Activated CD4-positive, CD25-positive, alpha-beta regulatory T cell (primary cell): ENCODE measurements at places on chromosomes 16 and 17.
A peak's percentile ranks its signal among the peaks of the same experiment; 100 is the strongest.

- no peak for DNase-seq
These were observed 49.0 kb upstream of the CHMP6 start for GRCh38 chr17:80942423-80943345.

- no peak for DNase-seq
These were observed 48.4 kb downstream of the SEC14L1 start for GRCh38 chr17:77189148-77189547.

- DNase-seq: no peak
These were observed 321.1 kb downstream of the HS3ST3B1 start for GRCh38 chr17:14621826-14622614.

DNA sequence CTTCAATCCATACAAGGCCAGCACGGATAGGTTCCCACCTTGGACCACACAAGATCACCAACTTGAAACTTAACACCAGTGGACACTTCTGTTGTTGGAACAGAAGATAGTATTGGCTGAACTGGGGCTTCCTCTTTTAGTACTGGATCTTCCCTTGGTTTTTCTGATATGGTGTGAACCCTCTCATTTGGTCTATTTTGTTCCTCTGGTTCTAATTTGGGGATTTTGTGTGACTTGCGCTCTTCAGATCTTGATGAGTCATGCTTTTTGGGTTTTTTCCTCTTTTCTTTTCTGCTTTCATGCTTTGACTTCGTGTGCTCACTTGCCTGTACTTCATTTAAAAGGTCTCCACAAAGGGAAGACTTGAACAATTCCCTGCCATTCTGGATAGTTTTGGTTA lies 39.0 kb downstream of the SOST start:
- DNase-seq: no peak

DNA sequence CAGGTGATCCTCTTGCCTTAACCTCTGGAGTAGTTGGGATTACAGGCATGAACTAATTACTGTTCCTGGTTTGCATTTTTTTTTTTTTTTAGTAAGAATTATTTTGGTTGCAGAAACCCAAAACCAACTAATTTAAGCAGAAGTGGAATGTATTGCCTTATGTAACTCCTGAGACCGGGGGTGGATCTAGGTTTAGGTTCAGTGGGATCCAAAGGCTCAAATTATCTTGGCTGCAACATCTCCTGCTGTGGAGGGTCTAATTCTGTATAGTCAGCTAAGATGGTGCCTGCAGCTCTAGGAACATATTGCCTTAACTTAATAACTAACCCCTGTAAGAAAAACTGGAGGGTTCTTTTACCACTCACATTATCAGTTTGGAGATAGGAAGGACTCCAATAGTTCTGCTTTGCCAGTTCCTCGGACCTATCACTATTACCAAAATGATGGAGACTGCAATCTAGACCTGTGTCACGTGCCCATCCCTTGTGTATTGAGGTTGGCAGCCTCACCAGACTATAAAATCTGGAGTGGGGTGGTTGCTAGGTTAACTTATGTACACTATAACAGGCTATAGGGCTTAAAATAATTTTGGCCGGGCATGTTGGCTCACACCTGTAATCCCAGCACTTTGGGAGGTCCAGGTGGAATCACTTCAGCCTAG lies 8.5 kb downstream of the SNTB2 start:
- no peak for DNase-seq

- DNase-seq: no peak
These were observed 83.3 kb downstream of the GSG1L start for GRCh38 chr16:27980076-27980775.

- no peak for DNase-seq
These were observed 355.2 kb downstream of the HAPSTR1 start for GRCh38 chr16:9446471-9447194.

- peak; percentile 58 for DNase-seq
These were observed 135.8 kb downstream of the WWOX start for GRCh38 chr16:78235168-78235800.

DNA sequence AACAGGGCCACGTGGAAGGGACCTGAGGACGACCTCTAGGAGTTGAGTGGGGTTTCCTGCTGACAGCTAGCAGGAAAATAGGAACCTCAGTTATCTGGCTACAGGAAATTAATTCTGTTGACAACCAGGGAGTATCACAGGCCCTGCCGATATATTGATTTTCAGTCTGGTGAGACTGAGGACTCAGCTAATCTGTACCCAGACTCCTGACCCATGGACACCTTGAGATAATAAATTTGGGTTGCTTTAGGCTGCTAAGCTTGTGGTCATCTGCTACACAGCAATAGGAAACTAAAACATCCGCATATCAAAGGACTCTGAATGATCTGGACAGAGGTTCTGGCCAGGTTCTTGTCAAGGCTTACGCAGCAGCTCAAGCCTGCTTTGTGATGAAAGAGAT lies 80.8 kb upstream of the CNEP1R1 start:
- no peak for DNase-seq

- no peak for DNase-seq
These were observed at the start of gene SCIMP for GRCh38 chr17:5234645-5235576. Gene SCIMP, minus strand, starts transcription at chr17:5234860. Its CDS starts 105 bp downstream, at chr17:5234755.
